NCI-H345 (cell line): ENCODE measurements at places on chromosomes 5 and 9.

GRCh38 chr5:96343094-96343493 is 90.0 kb downstream of the PCSK1 start:
- DNase-seq = no peak

- peak; percentile 99 for DNase-seq
Observed at GRCh38 chr9:121201738-121202533, at the start of gene RAB14. Gene RAB14, minus strand, starts transcription at chr9:121201869. Its CDS starts 8,457 bp downstream, at chr9:121193412.

GRCh38 chr5:76319673-76320072 is 83.4 kb upstream of the IQGAP2 start:
- no peak for DNase-seq

DNA sequence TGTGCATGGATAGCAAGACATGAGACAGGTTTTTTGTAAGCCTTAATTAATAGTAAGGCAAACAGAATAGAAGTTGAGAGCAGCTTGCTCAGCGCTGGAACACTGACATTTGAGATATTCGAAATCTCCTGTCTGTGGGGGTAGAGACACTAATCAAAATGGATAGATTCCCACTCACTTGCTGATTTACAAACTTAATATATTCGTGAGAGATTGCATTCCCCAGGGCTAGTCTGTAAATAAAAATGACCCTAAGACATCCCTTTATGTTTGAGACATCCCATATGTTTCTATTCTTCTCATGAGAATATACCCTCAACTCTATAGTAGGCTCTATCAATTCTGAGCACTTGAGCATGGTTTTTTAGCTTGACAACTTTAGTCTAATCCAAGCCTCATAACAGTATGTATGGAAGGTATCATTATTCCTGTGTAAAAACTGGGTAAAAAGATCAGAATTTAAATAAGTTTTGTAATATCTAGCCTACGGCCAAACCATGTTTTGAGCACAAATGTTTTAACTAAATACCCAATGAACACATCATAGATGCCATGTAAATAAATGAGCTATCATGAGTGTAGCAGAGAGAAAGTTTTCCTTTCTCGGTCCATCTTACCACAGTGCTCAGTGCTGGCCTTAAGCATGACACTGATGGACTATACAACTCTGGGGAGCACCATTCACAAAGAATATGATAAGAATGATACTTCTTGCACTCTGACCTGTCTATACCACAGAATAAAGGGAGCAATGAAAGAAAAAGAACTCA is 609.2 kb downstream of the PSAT1 start:
- no peak for DNase-seq

- no peak for DNase-seq
Observed at GRCh38 chr5:163505049-163505367, 411 bp upstream of the MAT2B start.
